ENCODE measurements at places on chromosomes 1 and 21. TPM values are rescaled to one million over a fixed set of nuclear protein-coding genes. Genes with fewer than 3 reads are reported as not detected.

Gene AGRN
- 311 TPM for total RNA-seq

Gene CYP2J2
- total RNA-seq, result 14.6 TPM

Gene HOOK1
- total RNA-seq, result 29.5 TPM

Gene PPIAL4G
- total RNA-seq, result 0.09 TPM

Gene THEM4
- total RNA-seq, result 12.0 TPM

Gene FCRLB
- total RNA-seq, result 0.23 TPM

Gene GNG12
- 89.9 TPM for total RNA-seq
